LoVo (cell line): ENCODE measurements at places on chromosomes 3 and 15.

DNA sequence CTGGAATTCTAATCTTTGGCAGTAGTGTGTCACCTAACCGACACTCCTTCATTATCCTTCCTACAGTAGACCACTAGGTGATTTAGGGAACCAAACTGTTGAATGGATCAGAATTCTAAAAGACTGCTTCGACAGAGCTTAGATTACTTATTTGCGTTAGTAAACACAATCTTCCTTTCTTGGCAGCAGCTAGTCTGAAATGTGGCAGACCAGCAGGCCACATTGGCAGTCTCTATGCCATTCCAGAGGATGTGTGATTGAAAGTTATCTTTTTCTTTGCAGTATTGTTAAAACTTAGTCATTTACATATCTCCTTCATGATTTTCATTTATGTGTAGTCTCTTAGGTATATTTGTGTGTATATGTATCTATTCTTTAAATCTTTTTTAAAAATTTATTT is 23.6 kb downstream of the MBNL1 start:
- DNase-seq, result no peak

GRCh38 chr3:51830345-51830744 is 31.1 kb upstream of the IQCF2 start:
- no peak for DNase-seq

DNA sequence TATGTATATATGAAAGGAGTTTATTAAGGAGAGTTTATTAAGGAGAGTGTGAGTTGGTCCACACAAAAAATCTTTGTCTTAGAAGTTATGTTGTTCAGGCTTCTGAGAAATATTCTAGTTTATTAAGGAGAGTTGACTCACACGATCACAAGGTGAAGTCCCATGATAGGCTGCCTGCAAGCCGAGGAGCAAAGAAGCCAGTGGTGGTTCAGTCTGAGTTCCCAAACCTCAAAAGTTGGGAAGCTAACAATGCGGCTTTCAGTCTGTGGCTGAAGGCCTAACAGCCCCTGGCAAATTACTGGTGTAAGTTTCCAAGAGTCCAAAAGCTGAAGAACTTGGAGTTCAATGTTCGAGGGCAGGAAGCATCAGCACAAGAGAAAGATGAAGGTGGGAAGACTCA is 42.4 kb upstream of the DAZL start:
- DNase-seq, result no peak

- DNase-seq, result no peak
Measured at GRCh38 chr15:33360886-33361285, 50.1 kb downstream of the RYR3 start.

DNA sequence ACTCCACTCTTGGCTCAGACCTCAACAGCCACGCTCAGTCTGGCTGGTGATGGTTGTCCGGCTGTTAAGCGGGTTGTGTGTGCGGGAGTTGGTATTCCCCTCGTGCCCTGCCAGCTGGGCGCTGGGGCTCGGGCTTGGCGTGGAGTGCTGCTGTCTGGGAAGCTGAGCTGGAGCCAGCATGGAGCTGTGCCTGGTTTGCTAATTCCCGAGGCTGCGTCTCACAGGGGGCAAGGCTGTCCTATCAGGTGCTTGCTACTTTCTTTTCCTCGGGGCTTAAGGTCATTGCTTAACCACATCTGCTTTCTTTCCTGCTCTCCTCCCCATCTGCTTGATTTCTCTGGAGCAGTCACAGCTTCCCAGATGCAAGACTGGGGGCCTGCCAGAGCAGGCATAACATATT is 29.9 kb downstream of the PDIA5 start:
- no peak for DNase-seq

DNA sequence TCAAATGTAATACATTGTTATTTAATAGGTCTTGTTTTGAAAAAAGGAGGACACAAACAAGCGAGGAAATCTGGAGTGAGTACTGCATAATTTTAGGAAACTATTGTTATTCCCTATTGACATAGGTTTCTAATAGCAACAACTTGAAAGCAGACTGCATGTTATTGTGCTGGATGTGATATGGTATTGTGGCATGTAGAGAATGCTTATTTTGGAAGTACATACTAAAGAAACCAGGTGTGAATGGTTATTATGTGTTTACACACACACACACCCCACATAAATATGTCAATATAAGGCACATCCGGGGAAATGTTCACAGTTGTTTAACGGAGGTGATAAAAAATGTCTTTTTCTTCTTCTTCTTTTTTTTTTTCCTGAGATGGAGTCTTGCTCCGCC is 5.9 kb upstream of the MORF4L1 start:
- DNase-seq, result no peak

GRCh38 chr15:90233387-90234095 is at the start of gene CIB1:
TSS of gene CIB1 (minus strand) at chr15:90233941. CDS start at chr15:90233885, 56 bp downstream.
- DNase-seq, result peak; percentile 83

DNA sequence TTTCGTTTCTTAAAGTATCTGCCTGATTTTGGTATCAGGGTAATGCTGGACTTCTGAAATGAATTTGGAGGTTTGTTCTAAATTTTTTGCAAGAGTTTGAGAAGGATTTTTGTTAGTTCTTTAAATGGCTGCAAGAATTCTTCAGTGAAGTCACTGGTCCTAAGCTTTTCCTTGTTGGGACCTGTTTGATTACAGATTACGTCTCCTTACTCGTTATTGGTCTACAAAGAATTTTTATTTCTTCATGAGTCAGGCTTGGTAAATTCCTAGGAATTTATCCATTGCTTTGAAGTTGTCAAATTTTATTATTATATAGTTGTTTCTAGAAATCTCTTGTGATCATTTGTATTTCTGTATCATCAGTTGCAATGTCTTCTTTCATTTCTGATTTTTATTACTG is 196.0 kb downstream of the DPH6 start:
- DNase-seq, result peak; percentile 41

- no peak for DNase-seq
Measured at GRCh38 chr3:63462732-63463131, 184.6 kb downstream of the SYNPR start.

GRCh38 chr3:172339892-172340291 is 108.4 kb downstream of the GHSR start:
- no peak for DNase-seq

DNA sequence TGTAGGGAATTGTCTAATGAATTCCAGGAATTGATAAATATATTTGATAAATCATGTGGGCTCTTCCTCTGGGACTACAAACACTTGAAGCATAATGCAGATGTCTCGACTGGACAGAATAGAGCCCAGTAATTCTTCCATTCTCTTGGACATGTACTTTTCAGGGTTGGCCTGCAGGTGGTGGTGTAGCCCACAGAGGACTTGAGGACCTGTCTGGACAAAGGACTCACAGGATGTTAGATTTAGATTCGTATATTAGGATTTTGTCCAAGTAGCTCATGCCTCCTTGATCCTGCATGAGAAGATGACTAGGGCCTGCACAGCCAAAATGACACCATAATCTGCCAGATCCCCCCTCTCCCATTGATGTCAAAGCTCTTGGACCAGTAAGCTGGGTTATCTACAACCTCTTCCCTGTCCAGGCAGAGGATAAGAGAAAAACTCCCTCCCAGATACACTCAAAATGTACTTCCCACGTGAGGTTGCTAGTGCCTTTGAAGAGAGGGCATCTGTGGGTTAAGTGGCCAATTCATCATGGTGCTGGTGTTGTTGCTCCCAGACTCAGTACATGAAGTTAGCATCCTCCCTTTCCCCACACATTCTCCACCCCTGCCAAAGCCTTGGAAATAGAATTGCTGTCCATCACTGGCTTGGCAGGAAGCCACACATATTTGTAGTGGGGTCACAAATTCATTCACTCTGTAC is 88.6 kb upstream of the ZNF280D start:
- DNase-seq, result peak; percentile 49

GRCh38 chr3:36364260-36364659 is 16.0 kb upstream of the STAC start:
- DNase-seq, result no peak

- DNase-seq, result no peak
Measured at GRCh38 chr3:45413172-45413765, 24.9 kb downstream of the LARS2 start.

DNA sequence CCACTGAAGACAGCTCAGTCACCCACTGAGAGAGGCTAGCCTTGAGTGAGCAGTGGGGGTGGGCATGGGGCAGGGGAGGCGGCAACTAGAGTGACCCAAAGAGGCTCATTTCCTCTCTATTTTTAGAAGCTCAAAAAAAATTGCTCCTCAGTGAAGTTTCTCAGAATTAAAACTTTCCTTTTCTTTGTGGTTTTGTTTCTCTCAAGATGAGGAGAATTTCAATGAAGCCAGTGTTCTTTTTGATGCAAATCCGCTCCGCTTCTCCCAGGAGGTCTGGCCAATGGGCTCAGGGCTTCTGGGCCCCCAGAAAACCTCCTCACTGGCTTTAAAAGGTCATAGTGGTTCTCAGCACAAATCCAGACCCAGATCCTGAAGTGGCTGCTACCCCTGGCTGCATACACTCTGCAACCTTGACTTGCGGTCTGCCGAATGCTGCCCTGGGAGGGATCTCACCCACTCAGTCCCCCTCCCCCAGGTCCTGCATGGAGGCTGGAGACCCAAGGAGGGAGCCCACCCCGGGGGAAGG is at the start of gene ACSBG1:
Gene ACSBG1, minus strand, starts transcription at position 51 of the 526 bp plus-strand sequence. CDS start 64 bp downstream, outside the sequence.
- DNase-seq, result no peak

DNA sequence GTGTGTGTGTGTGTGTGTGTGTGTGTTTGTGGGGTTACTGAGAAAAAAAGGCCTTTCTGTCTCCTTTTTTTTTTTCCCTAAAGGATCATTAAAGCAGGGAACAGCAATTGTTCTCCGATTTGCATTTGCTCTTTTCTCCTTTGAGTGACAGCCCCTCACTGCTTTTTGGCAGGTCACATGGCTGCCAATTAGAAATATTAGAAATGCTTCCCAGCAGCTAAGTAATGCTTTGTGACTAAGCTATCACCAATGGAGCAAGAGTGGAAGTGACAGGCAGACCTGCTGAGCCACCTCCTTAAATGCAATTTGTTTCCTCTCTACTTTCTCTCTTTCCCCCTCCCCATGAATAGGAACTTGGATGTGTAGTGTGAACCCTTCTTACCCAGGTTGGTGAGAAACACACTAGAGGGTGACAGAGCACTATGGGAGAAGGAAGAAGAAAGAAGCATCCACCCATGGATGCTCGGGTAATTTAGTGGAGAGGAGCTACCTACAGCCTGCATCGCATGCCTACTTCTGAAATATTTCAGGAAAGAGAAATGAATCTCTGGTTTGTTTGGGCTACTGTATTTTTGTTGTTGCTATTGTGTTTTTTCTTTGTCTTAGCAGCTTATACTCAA is 165.2 kb upstream of the PDZRN3 start:
- DNase-seq, result no peak

DNA sequence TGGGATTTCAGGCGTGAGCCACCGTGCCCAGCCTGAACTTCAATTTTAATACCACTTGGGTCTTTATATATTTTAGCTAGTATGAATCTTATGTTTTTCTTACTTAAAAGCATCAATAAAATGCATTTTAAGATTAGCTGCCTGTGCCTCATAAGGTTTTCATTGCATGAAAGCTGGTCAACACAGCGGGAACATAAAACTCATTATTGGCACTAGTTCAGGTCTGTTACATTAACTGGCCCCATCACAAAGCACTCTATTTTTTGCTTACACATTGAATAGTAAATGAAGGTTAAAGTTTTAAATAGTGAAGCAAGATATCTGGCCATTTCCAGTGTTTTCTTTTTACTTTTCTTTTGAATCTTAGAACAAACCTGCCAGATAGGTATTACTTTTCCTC is 145.6 kb upstream of the LYSMD4 start:
- DNase-seq, result no peak

DNA sequence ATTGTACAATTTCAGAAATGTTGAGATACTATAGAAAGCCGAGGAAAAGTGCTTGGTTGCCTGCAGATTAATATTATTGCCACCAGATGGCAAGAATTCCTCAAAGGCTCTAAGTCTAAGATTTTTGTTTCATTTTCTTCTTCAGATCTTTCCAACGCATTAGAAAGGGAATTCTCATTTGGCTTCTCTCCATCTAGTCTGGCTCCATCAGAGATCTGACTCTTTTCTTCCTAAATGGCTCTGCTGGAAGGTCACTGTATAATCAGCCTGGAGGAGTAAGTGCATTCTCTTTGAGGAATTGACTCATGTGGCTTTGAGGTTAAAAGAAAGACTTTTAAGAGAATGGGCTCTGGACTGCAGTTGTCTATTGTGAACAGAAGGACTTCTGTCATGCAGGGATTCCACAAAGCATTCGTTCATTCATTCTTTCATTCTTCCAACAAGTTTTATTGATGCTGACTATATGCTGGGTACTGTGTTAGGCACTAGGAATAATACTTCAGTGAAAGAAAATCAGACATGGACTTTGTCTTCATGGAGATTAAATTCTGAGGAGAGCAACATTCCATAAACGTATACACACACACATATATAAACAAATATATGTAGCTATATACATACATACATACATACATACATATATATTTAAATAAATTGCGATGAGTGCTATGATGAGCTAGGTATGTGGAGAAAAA is 55.3 kb downstream of the SLC28A2 start:
- DNase-seq, result peak; percentile 60

DNA sequence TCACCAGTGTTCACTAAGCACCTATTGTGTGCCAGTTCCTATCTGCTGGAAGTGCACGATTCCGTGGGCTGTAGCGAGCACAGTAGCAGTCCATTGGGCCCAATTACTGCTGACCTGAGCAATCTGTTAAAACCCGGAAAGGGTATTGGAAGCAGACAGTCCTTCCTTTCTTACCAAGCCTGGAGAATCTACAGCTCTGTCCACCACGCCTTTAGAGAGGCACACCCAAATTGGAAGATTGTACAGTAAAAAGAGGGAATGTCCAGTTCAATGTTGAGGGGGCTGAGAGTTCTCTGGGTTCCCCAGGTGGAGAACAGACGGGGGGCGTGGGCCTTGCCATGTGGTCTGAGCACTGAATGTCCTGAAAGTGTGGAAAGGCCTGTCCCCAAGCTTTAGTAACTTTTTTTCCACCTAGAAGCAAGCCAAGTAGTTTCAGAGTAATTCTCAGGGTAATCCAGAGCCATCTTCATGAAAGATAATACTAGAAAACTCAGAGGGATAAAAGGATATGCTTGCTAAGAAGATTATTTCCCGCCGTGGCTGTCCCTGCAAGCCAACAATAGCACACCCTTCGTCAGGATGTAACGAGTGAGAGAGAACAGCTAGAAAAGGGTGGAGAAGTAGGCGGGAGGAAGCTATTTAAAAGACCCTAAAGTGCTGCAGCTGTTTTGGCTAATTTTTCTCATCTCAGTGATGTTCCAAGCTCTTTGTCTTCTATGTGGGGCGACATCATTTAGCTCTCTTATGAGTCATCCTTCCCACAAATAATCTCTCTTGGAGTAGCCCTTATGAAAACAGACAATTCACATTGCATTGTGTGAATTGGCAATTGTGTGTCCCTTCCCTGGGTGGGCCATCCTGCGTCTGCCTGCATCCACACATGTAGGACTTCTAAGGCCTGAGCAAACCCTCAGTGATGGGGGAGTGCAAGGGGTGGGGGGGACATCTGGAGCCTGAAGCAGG is 181.0 kb downstream of the ATG7 start:
- DNase-seq, result no peak
